ENCODE measurements at places on chromosomes 16 and 17.

DNA sequence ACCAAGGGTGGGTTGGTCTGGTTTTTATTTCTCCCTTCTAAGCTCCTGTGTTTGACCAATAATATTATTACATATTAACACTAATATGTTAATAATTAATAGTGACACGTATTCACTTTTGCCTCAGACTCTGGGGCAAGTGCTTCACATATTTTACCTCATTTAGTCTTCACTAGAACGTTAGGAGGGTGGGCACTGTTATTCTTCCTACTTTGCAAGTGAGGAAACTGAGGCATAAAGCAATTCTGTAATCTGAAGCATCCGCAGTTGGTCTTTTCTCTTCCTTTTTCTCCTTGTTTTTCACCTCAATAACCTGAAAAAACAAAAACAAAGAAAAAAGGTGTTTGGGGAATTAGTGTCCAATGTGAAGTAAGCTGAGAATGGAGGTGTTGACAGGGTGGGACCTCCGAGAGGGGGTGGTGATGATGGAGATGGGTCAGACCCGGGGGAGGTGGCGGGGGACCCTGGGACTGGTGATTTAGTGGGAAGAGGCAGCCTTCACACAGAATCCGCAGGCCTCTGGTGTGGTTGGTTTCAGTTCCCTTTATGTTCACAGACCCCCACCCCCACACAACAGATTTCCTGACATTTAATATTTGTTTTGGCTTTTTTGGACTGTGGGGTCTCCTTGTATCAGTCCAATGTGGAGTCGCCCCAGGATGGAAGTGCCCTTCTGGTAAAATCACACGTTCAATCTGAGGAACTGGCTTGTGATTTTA lies 3.7 kb downstream of the CDH1 start:
- DNase-seq: no peak

GRCh38 chr16:54843424-54843750 lies 87.3 kb upstream of the IRX5 start:
- DNase-seq: no peak

- DNase-seq: no peak
Measured at GRCh38 chr16:79601092-79601930, 774 bp upstream of the MAF start.

- no peak for DNase-seq
Measured at GRCh38 chr17:16980813-16981731, 9.2 kb upstream of the TNFRSF13B start.

DNA sequence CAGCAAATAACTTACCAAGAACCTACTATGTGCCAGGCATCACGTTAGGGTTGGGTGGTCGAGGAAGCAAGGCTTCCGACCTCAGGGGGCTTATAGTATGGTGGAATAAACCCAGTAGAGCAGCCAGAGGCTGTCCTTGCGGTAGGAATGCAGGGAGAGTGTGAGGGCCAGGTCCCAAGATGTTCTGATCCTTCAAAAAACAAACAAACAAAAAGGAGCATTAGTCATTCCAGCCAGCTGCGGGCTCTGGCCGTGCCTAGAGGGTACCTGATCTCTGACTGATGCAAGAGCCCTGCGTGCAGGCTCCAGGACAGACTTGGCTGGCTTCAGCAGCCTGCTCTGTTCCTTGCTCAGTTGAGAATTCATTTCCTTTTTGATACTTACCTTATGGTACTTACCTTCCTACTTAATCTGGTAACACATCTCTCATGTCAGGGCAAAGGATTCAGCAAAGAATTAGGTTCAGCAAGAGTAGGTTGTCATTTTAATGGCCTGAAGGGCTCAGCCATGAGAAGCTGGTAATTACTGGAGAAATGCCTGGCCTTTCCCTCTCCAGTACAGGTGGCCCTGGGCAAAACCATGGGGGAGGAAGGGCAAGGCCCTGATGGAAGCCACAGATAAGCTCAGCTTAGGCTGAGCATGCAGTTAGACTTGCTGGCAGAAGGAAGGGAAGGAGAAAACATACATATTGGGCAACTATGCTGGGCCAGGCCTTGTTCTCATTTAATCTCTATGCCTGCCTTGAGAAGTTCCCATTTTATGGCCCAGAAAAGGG lies 18.4 kb downstream of the CYB5D2 start:
- no peak for DNase-seq

DNA sequence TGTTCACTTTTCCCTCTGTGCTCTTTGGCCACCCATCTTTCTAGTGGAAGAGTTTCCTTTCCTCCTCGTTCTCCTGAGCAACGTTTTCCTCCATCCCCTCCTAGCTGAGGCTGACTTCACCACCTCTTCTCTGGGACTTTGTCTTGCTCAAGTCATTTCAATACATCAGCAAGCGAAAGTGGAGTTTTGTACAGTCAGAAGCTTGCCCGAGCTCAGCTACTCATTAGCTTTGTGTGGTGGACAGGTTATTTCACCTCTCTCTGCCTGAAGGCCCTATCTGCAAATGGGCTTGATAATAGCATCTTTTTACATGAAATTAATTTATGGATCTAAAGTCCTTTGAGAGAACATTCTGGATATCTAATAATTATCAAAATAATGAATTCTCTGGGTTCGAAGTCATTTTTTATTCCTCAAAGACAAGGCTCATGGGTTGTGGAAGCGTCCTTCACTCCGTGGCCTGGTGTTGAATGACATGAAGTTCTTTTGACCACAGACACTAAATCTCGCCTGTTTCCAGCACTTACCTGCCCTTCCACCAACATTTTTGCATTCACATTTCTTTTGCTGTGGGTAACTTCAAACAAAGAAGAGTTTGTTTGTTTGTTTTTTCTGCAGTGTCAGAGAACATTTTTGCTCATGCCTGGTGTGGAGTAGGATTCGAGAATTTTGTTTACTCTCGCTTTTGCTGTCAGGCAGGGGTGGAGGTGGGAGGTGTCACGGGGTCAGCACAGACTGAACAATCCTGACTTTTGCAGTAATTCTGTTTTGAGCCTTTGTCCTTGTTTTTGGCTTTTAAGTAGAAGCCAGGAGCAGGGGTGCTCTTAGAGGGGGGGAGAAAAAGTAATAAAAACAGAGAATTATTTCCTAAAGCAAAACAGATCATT lies 155.0 kb upstream of the CACNG5 start:
- no peak for DNase-seq

DNA sequence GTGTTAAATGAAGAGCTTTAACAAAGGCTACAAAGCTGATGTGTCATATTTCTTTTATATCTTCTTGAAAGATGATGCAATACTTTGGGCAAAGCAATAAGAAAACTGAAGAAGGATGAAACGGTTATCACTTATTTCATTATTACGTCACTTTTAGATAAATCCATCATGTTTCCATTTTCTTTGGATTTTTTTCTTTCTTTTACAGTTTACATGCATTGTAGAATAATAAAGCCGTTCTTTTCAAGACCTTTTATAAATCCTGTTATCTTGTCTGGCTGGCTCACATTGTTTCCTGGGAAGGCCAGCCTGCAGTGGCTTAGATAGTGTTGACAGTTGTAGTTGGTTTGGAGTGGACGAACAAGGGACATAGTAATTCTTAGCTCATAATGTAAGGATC lies 28.9 kb downstream of the TANC2 start:
- no peak for DNase-seq

- DNase-seq: no peak
Measured at GRCh38 chr17:27895940-27896535, 2.9 kb upstream of the LYRM9 start.

GRCh38 chr17:37521821-37522220 lies 32.1 kb downstream of the DUSP14 start:
- no peak for DNase-seq

GRCh38 chr17:80095844-80096475 lies 5.4 kb upstream of the GAA start:
- no peak for DNase-seq

GRCh38 chr17:9389111-9389527 lies 186.5 kb downstream of the STX8 start:
- no peak for DNase-seq

DNA sequence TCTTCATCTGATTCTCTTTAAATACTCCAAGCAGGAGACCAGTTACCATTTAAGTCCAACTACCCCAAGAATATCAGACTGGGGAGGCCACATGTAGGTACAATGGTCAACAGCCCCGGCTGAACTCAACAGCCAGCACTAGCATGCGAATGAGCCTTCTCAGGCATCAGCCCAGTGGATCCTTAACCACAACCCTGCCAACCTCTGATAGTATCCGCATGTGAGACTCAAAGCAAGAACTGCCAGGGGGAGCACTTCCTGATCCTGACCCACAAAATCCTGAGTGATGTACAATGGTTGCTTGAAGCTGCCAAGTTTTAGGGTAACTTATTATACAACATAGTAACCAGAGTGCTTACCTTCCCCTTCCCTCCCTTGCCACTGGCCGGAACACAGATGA lies 4.0 kb downstream of the PYY start:
- no peak for DNase-seq

DNA sequence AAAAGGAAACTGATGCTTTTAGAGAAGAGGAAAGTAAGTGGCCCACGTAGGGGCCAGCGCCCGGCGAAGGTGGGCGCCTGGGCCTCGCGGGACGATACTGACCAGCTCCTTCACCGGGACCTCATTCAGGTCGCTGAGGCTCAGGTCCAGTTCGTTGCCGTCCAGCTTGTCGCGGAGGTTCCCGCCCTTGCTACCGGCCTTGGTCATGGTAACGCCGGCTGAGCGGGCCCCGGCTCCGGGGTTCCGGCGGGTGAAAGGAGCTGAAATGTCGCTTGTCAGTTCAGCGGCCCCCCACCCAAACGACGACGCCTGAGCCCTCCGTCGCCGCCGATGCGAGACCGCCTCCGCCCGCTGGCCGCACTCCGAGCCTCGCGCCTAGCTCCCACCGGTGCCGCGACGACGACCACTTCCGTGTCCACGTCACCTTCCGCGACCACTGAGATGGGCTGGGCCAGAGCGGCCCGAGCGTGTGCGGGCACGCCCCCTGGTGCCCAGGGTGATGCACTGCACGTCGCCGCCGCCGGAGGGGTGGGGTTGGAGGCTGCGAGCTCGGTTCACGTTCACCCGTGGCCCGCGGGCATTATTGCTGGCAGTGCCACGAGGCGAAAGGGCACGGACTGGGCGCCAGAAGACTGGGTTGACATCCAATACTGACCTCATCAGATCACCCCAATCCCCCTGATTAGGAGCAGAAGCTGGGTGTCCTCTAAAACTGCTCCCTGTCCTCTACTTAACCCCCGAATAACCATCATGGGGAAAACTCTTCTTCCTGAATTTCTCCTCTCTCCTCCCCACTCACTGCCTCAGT lies at the start of gene LRRC59:
Gene LRRC59 (minus strand): TSS at position 413 of the 808 bp plus-strand sequence. CDS start 206 bp downstream, at position 207.
- peak; percentile 89 for DNase-seq

DNA sequence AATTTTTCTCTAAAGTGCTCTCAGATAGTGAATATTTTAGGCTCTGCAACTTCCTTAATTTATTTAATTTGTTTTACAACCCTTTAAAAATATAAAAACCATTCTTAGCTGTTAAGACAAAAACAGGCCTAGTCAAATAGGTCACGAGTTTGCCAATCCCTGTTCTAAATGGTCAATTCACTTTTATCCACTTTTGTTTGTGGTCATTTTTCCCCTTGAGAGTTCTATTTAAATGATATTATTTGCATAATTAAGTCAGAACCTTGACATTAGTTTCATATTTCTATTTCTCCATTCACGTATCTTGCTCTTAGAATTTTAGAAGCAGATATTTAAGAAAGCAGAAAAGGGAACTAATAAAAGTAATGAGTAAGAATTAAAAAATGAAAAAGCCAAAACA lies 4.0 kb downstream of the AMFR start:
- no peak for DNase-seq

- DNase-seq: no peak
Measured at GRCh38 chr17:29744121-29744520, 121.4 kb upstream of the CORO6 start.

GRCh38 chr17:246226-246625 lies 64.8 kb upstream of the DOC2B start:
- DNase-seq: no peak

DNA sequence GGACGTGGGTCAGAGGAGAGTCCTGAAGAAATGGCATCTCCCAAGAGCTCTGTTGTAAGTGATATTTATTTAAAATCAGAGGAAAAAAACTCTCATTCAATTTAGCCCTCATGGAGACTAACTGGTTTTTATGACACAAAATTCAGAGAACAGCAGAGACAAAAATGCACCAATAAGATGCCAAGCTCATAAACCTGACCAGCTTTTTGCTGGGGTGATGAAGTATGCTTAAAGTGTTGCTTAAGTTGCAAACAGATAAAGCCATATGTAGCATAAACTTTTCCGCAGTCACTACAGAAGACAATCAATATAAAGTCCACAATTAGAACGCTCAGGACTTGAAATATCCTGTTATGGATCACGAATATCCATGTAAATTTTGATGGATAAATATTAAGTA lies 124.0 kb upstream of the CORO6 start:
- no peak for DNase-seq

- DNase-seq: no peak
Measured at GRCh38 chr17:50238601-50239280, 35.5 kb upstream of the TMEM92 start.

GRCh38 chr17:44672479-44673093 lies 16.3 kb downstream of the MEIOC start:
- DNase-seq: no peak

- DNase-seq: no peak
Measured at GRCh38 chr17:82016061-82016874, 6.4 kb downstream of the CENPX start.

- no peak for DNase-seq
Measured at GRCh38 chr17:21376081-21376758, at the start of gene KCNJ12. Gene KCNJ12, plus strand, starts transcription at chr17:21376357. Its CDS starts 38,986 bp downstream, at chr17:21415343.

DNA sequence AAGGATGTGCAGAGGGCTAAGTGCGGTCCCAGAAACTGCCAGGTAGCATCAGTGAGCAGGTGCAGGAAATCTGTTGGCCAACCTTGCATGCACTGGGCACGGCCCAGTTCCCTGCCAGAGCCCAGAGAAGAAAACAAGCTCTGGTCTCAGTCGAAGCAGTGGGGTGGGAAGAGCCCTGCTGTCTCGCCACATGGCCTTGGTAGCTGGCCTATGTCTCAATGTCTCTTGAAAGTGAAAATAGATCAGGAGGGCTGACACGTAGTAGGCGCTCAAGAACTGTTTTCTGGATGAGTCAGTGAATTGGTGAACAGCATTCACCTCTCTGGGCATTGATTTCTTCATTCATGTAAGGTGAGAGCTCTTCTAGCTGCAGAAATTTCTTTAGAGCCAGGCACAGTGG lies 90.4 kb downstream of the MARF1 start:
- no peak for DNase-seq

GRCh38 chr16:84214451-84215066 lies 23.6 kb downstream of the ADAD2 start:
- no peak for DNase-seq

DNA sequence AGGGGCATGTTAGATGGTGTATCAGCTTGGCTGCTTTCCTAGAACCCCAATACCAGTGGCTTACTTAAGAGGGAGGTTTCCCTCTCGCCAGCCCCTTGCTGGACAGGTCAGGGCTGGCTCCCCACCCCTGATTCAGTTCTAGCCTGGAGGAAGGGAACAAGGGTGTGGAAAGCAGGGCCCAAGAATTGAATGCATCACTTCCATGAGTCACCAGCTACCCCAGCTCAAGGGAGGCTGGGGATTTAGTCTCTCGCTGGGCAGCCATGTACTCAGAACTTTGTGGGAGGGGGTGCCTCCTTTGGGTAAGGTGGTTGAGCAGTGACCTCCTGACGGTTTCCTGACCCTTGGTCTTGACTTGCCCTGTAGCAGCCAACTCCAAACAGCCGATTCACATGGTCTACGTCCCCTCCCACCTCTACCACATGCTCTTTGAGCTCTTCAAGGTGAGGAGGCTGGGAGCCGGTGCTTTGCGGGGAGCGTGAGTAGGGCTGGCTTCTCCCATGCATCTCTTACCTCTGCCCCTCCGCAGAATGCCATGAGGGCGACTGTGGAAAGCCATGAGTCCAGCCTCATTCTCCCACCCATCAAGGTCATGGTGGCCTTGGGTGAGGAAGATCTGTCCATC lies 12.8 kb downstream of the PDK2 start:
- DNase-seq: no peak
